Stimulated activated CD4-positive, alpha-beta T cell treated with anti-CD3 and anti-CD28 coated beads, Interleukin-1b, Interleukin-23, amount 100 ng/mL, for 1 hour (primary cell): ENCODE measurements at places on chromosomes 5 and 9.

DNA sequence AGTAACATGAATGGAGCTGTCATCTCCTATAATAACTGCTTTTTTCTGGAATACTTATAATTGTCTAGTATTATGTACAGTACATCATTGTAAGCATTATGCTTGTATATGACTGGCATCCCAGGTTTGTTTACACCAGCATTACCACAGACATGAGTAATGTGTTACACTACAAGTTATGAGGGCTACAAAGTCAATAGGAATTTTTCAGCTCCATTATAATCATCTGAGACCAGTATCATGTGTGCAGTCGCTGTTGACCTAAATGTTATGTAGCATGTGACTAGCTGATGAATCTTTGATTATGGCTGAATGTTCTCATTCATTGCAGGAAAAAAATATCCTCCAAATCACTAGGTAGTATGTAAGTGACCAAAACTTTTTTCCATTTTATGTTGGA is 2.2 kb downstream of the ZCCHC9 start:
- no peak for DNase-seq

- no peak for DNase-seq
Measured at GRCh38 chr9:86614871-86615849, 260.9 kb upstream of the TUT7 start.

- no peak for DNase-seq
Measured at GRCh38 chr5:14900693-14901461, 29.3 kb upstream of the ANKH start.

DNA sequence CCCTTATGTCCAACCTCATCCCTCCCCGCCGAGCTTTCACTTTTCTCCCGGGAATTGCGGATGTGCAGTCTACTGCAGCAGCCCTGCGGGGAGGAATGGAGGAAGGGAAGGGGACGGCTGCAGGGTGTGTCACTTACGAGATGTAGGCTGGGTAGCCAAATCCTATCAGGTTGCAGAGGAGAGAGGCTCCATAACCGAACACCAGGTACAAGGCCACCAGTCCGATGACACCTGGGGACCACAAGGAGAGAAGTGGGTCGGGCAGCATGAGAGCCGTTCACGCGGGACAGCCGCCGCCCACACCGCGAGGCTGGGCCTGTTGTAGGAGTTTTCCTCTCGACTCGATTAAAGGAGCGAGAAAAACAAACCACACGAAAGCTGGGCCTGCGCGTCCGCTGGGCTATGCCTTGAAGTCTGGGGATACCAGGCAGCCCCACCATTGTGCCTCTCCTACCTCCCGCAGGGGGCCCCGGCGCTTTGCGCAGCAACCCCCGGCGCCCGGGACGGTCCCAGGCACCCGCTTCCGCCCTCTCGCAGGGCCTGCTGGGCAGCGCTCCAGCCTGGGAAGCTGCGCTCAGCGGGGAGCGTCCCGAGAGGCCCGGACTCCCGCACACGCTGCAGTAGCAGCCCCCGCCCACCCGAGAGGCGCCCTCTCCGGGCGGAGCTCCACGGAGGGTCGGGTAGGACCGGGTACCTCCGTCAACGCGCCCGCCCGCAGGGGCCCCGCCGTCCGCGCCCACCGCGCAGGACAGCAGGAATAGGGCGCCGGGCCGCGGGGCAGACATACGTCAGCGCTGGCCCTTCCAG is 798 bp downstream of the REEP5 start:
- DNase-seq = no peak

DNA sequence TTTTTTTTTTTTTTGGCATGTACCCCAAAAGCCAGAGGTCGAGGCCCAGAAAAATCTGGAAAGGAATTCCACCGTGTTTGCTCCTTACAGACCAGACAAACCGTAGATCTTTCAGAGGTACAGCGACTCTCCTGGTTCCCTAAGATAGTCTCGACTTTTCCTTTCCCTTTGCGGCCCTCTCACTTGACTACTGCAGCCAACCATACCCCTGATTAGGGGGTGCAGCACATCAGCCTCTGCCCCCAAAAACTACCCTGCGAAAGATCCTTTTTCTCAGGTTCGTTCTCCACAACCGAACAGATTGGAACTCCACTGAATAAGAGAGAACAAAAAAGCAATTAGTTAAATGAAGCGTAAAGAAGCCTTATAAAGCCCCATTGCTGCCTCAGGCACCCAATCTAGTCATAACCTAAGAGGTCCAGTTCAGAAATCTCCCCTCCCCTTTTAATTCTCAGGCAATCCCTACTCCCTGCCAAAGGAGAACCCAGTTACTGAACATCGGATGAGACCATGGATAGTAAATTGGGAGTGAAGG is 379 bp upstream of the TICAM2 start:
- DNase-seq = no peak
